ENCODE measurements at places on chromosomes 6 and 20.

GRCh38 chr6:125251516-125252220 lies 50.1 kb downstream of the HDDC2 start:
- no peak for DNase-seq

GRCh38 chr20:54468082-54468481 lies 7.3 kb upstream of the DOK5 start:
- DNase-seq, result no peak

DNA sequence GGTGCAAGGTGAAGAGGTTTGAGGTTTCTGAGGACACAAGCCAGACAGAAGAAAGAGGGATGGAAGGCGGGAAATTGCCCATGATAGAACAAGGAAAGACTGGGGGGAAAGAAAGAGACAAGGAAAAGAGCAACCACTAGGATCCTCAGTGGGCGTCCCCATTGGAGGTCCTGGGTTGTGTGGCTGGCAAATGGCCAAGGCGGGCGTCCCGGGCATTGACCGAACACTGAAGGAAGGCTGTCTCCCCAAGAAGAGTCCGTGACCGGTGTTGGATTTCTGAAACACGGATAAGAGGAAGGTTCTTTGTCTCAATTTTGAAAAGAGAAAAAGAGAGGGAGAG lies 746.6 kb upstream of the ADGRB3 start:
- DNase-seq, result no peak

DNA sequence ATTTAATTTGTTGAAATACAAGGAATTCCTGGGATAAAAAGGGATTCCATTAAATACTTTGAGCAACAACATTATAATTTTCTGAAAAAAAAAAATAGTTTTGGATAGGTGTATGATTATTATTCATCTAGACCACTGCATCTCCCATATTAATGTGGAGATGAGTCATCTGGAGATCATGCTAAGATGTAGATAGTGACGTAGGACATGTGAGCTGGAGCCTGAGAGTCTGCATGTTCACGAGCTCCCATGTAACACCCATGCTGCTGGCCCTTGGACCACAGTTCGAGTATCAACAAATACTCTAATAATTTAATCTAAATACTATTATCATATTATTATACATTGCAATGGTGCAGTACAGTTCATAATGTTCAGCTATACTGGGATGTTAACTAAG lies 91.6 kb downstream of the EPM2A start:
- DNase-seq, result no peak

GRCh38 chr6:113019176-113019575 lies 672.0 kb downstream of the RFPL4B start:
- no peak for DNase-seq

DNA sequence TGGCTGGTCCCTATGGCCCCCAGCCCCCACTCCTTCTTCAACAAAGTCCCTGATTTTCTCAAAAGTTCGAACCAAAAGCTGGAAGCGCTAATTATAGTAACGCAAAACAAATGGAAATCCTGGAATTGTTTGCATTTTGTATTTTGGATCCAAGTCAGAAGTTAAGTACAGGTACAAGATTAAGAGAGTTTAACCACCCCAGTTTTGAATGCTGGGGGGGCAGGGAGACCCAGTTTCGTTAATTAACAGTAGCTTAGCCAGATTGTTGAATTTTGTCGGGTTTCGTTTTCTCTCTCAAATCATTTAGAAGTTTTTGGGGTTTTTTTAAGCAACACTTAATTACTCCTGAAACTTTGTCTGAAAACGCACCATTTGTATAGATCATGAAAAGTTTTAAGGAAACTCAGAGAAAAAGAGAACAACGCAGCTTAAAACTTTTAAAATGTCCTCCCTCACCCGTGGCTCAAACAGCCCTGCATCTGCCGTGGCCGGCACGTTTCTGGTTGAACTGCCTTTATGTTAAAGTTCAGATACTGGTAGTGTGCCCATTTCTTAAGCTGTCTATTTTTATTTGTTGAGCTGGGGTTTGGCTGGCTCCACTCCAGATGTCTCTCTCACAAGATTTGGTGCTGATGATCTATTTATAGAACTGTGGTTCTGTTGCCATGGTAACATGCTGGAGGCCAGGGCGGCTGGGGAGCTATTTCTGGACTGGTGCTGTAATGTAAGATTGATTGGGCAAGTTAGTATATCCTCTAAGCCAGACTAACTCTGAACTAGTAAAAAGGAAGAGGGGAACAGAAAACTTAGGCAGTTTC lies 55.0 kb downstream of the GNAS start:
- DNase-seq, result no peak

- no peak for DNase-seq
Observed at GRCh38 chr20:8786383-8786782, 282.5 kb upstream of the PLCB4 start.

DNA sequence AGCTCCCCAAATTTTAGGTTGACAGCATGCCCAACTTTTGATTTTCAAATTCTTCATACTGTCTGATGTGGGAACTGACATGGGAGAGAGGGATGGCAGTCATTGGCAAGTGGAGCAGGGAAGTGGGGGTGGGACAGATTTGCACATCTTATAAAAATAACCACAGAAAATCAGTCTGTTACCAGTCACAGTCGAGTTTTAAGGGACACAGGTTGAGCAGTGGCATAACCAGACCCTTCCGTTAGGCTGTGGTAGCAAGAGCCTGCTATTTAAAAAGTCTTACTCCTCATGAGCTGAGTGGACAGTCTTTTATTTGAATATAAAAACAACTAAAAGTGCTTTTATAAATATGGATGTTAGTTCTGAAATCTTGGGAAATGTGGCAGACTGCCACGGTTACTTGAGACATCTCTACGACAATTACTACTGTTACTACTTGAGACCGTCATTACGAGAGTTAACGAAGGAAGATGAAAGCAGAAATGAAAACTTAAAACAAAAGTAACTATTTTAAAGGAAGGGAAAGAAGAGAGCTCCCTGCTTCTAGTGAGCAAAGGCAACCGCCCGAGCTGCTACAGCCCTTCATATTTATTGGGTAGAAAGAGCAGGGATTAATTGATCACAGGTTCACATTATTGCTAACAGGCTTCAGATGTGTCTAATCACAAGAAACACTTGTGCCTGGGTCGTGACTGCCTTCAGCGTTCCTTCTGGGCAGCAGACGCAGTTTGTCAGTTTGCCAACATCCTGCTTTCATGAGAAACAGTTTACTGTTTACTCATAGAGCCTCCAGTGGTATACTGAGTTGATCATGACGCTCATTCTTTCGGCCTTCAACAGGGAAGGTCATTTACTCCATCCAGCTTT lies 71.3 kb downstream of the EFHC1 start:
- DNase-seq, result no peak

- DNase-seq, result no peak
Observed at GRCh38 chr6:150991487-150991886, 126.0 kb downstream of the MTHFD1L start.

- DNase-seq, result no peak
Observed at GRCh38 chr6:31842053-31842452, 14.5 kb downstream of the HSPA1B start.

DNA sequence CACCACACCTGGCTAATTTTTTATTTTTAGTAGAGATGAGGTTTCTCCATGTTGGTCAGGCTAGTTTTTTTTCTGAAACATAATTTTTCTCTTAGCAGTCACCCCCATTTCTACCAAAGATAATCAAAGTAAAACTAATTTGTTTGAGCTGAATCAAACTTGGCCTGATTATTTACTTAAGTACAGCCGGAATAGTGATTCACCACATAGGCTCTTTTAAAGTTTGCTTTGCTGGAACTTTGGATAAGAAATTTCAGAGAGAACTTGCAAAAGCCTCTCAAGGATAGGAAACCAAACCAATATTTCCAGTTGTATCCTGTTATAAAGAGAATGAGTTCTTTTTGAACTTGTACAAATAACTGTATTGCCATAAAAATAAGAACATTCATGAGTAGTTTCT lies 105.0 kb upstream of the SYNCRIP start:
- DNase-seq, result no peak

- DNase-seq, result no peak
Observed at GRCh38 chr6:157167837-157168236, 155.5 kb downstream of the TMEM242 start.

All from stimulated activated CD4-positive, alpha-beta T cell treated with anti-CD3 and anti-CD28 coated beads, Interleukin-1b, Interleukin-23, amount 100 ng/mL, for 24 hours (primary cell).